ENCODE measurements at places on chromosomes 16 and 17.

DNA sequence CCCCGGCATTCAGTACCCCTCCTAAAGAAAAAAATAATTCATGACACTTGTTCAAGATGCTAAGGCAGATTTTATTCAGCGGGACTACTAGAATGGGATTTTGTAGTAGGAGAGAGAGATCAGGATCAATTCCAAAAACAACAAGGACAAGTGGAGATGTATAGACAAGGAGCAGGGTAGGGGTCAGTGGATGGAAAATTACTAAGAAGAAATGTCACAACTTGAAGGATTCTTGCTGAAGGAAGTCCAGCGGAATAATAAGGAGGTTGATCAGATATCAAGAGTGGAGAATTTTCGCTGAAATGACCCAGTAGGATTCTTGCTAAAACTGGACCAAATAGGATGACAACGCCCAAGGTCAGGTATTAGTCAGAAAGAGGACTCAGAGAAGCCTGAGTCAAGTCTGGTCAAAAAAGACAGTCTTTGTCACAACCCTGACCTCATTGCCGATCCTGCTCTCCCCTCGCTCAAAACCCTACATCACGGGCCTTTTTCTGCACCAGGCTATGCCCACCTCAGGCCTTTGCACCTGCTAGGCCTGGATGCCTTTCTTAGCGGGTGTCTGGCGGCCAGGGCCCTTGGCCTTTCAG, 36.9 kb downstream of the MMD start:
- no peak for DNase-seq

DNA sequence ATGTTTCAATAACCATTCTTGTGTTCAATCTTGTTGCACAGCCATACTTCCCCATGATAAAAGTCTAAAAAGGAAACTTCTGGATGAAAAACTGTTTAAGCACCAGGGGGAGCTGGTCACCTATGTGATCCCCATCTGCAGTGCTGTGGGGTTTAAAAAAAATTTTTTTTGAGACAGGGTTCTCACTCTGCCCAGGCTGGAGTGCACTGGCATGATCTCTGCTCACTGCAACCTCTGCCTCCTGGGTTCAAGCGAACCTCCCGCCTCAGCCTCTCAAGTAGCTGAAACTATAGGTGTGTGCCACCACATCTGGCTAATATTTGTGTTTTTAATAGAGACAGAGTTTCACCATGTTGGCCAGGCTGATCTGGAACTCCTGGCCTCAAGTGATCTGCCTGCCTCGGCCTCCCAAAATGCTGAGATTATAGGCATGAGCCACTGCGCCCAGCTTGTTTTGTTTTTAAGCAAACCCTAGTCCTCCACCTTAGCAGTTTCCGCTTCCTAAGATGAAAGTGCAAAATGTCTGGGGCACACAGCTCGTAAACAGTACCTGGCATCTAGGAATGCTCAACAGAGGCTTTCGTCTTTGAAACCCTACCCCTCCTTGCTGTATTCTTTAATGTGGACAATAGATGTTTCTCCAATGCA, 25.4 kb downstream of the DNAJA2 start:
- DNase-seq: no peak

- no peak for DNase-seq
Observed at GRCh38 chr16:19940195-19940594, 55.5 kb upstream of the GPRC5B start.

- DNase-seq: no peak
Observed at GRCh38 chr17:5122586-5123342, 6.9 kb downstream of the USP6 start.

DNA sequence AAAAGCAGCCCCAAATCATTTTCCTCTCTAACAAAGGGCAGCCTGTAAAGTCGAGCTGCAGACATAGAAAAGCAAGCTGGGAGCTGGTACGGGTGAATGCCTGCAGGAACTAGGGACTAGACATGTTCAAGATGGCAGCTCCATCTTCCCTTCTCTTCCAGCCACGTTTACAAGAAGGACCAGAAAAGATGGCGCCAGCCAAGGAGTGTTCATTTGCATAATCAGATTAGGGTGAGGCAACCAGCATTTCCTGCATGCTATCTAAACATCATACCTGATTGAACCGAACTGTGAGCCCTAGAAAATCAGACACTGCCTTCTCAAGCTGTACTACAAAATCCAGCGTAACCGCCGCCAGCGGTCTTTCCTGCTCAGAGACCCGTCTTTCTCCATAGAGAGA, 896.8 kb downstream of the CDH11 start:
- DNase-seq: no peak

- DNase-seq: no peak
Observed at GRCh38 chr17:77420804-77421629, 280.2 kb downstream of the SEC14L1 start.

DNA sequence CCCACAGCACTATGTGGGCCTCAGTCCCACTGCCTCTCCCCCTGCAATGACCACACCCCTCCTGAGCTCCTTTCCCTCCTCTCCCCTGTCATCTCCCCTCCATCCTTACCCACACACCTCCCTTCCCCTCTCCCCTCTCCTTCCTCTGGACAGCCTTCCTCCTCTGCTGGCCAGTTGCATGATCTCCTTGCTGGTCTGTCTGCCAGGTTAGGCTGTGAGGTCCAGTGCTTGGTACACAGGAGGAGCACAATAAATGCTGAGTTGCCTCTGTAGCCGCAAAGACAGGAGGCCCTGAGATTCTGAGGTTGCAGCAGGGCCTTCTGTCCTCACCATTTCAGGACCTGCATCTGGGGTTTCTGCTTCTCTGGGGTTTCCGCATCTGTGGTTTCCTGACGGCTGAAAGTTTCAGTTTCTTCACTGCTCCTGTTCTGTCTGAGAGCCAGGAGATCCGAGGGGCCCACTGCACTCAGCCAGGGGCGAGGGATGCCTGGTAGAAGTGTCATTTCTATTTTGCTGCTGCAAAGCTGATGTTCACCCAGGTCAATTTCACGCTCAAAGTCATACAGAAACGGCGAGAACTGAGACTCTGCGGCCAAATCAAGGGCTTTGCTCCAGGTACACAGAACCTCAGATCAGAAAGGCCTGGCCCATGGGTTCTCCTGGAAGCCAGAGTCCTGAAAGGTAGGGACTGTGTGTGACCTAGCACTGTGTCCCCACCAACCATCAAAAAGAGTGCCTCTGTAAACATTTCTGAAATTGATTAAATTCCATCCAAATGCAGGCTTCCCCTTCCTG, 4.6 kb upstream of the SLC12A3 start:
- no peak for DNase-seq

DNA sequence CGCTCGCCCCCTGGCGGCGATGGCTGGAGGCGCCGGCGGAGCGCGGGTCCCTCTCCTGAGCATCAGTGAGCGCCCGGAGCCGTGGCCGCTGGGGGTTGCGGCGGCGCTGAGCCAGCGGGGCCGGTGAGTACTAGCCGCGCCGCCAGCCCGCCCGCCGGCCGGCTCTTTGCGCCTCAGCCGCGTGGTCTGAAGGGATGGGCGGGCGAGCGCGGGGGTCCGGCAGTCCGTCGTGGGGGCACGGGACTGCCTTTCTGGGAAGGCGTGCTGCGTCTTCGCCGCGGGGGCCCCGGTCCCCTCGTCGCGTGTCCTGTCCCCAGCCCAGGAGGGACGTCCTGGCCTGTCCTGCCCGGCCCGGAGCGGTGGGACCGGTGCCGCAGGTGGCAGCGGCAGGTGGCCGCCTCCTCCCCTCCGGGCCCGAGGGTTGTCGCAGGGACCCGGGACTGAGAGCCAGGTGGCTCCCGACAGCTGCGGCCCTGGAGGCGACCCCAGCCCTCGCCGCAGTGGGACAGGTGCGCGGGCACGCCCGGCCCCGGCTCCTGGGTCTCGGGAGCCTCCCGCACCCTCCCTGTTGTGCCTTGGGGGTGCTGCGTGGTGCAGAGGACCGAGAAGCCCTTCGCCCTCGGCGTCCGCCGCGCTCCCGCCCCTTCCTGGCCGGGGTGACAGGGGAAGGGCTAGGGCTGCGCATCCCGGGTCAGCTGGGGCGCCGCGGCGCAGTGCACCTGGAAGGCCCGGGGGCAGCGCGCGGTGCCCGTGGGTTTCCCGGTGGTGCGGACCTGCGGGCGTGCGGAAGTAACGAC, at the start of gene SPECC1:
Gene SPECC1, plus strand, starts transcription at position 58 of the 797 bp plus-strand sequence. CDS start 87,293 bp downstream, outside the sequence.
- DNase-seq: no peak

DNA sequence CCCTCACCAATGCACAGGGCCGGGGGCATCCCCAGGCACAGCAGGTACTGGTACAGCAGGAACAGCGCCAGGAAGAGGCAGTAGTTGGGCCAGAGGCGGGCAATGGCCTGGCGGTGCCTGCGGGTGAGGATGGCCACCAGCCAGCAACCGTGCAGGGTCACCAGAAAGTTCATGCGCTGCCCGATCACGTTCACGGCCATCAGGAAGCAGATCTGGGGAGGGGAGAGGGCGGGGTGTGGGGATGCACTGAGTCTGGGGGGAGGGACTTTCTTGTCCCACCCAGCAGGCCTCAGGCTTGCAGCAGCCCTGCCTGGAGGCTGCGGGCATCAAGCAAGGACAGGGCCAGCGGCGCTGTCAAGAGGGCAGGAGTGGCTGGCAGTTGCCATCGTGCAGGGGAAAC, 25.4 kb downstream of the CTU2 start:
- DNase-seq: peak; percentile 84

GRCh38 chr17:80621997-80622357, 77.3 kb downstream of the RPTOR start:
- no peak for DNase-seq

- DNase-seq: no peak
Observed at GRCh38 chr16:57938936-57939871, 31.7 kb downstream of the CNGB1 start.

GRCh38 chr17:63955232-63955631, 17.5 kb downstream of the SCN4A start:
- no peak for DNase-seq

GRCh38 chr17:50198026-50198669, 3.3 kb downstream of the COL1A1 start:
- DNase-seq: no peak

GRCh38 chr16:65099607-65100006, 22.3 kb downstream of the CDH11 start:
- DNase-seq: no peak

- DNase-seq: no peak
Observed at GRCh38 chr17:73363442-73364154, 51.8 kb upstream of the CDC42EP4 start.

GRCh38 chr16:11681976-11682654, 13.9 kb downstream of the SNN start:
- no peak for DNase-seq

DNA sequence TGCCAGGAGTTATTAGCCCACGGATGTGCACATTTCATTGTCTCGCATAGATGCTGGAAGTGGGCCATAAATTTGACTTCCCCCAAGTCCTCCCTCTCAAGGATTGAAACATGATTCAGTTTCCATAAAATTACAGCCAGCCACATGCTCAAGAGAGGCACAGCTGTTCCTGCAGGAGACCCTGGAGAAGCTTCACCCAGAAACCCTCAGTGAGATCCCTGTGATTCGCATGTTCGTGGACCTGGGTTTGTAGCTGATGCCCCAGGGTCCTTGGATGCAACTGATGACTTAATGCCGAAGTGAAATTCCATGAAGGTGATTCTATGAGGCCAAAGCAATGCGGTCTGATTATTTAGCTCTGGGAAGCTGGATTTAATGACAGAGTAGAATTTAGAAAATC, 24.7 kb upstream of the AQP8 start:
- DNase-seq: no peak

- DNase-seq: no peak
Observed at GRCh38 chr16:11886881-11887280, 28.9 kb downstream of the GSPT1 start.

DNA sequence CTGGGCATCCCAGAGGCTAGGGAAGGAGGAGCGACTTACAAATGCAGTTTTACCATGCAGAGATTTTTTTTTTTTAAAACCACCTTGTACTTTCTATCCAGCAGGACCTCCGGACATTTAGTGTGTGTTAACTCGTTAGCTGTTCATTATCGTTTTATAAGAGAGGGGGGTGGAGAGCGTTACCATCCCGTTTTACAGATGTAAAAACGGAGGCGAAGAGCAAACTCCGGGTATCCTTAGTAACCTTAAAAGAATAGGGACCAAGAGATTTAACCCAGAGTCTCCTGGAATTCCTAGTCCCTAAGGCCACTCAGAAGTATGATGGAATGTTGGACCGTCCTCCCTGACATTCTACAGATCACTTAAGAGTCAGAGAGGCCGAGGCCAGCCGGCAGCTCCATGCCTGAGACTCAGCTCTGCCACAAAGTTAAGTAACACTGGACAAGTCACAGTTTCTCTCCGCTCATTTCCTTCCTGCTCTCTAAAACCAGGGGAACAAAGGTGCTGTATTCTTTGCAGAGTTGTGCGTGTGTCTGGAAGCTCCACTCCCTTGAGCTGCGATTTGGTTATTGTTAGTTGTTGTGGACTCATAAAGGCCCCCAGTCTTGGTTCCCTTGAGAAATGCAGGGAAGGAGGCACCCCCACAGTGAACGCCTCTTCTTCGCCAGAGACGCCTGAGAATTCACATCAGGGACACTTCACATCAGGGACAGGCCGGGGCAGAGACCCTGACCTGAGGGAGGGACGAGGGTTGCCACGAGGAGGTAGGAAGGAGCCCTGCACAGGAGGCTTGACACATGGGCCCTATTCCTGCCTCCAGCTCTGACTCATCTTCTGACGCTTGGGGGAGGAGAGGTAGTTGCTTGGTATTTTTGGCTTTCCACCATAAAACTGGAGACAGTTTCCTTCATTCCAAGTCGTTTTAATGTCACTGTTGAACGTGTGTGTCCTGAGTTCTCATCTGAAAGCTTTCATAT, 1.2 kb downstream of the DUSP14 start:
- no peak for DNase-seq

DNA sequence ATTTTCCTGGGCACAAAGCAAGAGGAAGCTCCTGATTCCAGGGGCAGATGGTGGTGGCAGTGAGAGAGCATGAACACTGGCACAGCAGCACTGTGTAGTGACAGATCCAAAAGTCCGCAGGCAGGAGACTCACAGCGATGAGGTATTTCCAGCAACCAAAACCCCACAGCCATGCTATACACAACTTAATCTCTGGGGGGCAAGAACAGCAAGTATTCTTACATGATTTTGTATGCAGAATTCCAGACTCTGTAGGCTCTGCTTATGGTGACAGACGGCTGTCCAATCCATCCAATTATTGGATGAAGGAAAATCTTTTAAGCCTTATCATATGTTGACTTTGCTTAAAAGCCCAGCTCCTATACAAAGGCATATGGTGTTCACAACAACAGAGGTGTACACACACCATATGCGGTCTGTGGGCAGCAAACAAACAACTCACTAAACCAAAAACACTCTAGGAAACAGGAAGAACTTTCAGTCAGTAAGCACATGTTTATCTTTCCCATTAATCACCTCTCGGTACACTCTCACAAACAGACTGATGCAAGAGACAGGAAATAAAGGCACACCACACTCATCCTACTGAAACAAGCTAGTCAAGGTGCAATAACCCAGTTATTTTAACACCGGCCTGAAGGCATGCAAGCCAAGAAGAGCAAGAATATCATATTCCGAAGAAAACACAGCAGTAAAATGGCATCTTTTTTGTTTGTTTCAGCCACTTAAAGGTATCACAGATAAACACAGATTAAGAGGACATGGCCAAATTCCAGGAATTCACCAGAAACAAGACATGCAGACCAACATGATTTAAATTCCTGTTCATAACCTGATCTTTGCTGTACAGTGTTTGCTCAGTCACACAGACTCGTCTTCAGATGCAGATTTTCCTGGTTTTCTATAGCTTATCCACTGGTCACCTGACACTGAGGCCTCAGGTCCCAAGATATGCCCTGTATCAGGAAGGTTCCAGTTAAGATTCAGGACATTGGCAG, 47.8 kb downstream of the ERN1 start:
- no peak for DNase-seq

All from esophagus squamous epithelium (tissue), 5 donors.